NK-92 treated with Interleukin-12 subunit alpha and Interleukin-12 subunit beta, amount 100 ng/mL, for 24 hours (cell line): ENCODE measurements at places on chromosomes 12 and 14.

DNA sequence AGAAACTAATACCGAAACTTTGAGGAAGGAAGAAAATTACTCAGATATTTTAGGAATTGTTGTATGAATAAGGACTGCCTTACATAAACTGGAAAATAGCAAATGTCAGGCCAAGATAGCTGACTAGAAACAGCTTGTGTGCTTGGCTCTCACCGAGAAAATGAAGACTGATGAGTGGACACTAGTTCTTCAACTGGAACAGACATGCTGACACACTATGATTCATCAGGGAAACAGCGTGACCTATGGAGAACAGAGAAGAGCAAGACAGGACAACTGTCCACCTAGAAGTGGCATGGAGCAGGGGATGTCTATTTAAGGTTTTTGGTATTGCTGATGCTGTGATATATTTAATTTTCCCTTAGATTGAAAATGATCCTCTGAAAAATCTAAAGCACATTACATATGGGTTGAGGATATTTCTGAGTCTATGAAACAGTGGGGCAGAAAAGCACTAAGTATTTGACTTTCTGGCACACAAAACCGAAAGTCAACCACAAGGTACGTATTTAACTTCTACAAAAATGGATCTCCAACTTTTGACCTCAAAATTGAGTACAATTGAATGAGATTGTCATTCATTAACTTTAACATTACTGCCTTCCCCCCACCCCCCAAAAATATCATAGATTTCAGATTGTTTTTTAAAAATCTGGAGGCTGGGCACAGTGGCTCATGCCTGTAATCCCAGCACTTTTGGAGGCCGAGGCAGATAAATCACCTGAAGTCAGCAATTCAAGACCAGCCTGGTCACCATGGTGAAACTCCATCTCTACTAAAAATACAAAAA lies 863.2 kb downstream of the LRFN5 start:
- DNase-seq: no peak

DNA sequence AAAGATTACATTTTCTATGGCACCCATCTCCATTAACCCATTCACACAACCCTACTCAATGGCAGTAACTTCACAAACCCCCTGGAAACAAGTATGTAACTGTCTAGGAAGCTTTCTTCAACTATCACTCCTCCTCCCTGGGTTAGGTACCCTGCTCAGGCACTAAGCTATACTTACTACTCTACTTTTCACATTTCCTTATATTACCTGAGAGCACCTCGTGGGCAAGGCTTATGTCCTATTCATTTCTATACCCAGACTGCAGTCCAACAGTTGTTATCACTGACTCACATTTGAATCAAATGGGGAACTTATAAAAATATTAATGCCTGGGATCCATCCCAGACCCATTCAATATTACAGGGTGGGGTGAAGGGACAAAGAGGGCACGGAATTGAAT lies 4.6 kb downstream of the PAWR start:
- no peak for DNase-seq

DNA sequence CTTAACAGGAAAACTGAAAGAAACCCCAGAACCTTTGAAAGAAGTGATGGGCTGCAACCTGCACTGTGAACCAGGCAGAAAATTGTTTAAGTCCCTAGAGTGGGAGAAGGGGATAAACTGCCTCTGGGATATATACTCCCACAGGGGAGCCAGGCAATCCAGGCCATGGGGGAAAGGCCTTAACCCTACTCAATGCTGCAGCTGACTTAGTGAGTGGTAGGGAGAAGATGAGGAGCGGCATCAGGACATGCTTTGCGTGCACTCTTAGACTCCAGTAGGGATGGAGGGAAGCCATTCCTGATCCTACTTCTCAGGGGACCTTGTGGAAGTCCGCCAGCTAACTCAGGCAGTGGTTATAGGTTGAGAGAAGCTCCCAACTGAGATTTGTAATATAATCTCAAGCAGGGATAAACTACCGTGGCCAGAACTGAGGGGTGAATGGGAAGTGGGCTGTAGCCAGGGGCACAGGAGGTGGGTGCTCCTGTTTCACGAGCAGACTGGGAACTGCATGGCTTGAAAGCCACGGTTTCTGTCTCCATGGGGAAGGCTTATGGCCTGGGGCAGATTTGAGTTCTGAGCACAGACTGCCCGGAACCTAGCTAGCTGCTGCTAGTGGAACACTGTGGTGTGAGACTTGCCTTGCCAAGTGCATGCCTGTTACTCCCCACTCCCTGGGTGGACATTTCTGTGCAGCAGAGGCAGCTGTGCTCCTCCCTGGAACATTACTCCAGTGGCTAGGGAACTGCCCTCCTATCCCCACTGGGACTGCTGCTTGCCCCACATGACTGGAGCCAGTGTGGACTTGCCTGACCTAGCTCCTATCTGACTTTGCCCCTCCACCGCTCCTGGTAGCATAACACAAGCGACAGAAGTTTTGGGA lies 119.2 kb upstream of the SCAF11 start:
- DNase-seq: no peak

DNA sequence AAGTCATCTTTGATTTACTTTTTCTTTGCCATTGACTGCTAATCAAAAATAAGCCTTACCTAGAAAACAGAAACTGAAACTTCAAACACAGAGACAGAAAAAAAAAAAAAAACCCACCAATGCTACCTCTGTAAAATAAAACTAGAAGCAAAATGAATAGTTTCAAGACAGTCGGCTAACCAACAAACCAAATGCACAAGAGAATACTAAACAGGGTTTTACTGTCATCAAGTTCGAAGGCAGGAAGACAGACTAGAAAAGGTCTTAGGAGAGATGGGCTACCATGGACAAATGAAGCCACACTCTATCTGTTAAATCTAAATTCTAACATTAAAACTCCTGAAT lies 59.5 kb downstream of the SEL1L start:
- DNase-seq: no peak

DNA sequence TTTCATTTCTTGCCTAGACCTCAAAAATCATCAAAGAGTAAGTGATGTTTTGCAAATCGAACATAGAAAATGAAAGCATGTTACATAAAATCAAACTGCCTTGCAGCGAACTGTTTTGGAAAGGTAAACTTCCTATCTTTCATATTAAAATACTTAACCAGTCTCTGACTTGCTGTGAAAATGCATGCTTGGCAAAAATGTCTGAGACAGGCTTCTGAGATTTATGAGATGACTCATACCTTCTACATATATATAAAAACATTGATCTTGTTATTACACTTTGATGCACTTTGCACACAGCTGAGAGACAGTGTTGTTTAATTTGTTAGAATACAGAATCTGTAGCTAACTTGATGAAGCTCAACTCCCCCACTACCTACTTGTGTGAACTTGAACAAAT lies 179.1 kb downstream of the KITLG start:
- DNase-seq: no peak

DNA sequence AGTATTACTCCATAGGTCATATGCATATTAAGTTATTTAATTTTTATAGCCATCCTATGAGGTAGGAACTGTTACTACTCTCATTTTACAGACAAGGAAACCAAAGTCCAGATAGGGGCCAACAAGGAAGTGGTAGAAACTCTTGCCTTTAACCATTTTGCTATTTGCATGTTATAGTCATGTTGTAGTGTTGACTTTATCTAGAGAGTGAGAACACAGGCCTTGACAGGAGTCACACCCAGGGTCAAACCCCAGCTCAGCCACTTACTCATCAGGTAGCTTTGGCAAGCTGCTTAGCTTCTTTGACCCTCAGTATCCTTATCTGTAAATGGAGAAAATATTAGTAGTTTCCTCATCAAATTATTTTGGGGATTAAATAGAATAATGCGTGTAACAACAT lies 156.2 kb downstream of the CAND1 start:
- no peak for DNase-seq

GRCh38 chr14:102370305-102370809 lies 7.6 kb downstream of the TECPR2 start:
- no peak for DNase-seq

DNA sequence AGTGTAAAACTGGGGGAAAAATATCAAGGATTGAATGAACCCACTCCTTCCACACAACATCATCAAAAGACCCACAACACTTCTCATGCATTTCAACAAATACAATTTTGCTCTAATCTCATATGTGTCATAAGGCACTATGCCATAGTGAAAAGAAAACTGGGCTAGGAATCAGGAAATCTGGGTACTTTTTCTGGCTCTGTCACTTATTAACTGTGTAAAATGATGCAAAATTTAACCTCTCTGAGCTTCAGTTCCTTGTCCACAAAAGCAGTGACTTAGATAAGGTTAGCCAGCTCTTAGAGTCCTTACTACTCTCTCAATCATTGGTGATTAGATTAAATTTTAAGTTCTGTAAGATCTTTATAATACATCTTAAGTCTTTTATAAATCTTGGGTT lies 250.5 kb upstream of the SOX5 start:
- DNase-seq: no peak

- DNase-seq: no peak
Observed at GRCh38 chr14:101927859-101928258, 36.5 kb upstream of the DYNC1H1 start.

DNA sequence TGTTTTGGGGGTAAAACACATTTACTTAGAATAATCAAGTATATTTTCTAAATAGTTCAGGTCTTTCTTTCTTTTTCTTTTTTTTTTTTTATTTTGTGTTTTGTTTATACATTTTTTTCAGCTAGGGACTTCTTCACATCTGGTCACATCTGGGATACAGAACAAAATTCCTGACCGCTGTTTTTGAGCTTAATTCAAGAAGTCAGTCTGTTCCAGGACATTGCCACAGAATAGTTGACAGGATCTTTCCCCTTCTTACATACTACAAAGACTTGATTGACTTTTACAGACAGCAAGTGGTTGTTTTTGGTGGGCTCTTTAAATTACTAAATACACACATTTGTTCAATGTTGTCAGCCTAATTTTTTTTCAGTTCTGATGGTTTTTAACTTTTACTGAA lies 41.8 kb upstream of the DCN start:
- DNase-seq: no peak

- DNase-seq: no peak
Observed at GRCh38 chr14:59870277-59871165, at the start of gene RTN1. TSS of gene RTN1 (minus strand) at chr14:59870776. CDS start at chr14:59870630, 146 bp downstream.

- peak; percentile 29 for DNase-seq
Observed at GRCh38 chr12:9363145-9363544, 154.9 kb upstream of the PZP start.

GRCh38 chr14:93089521-93090269 lies 26.0 kb downstream of the ITPK1 start:
- DNase-seq: no peak

- no peak for DNase-seq
Observed at GRCh38 chr14:39912192-39913100, 480.2 kb upstream of the FBXO33 start.

- no peak for DNase-seq
Observed at GRCh38 chr14:104093366-104094055, 8.0 kb downstream of the ASPG start.

GRCh38 chr12:12722435-12723148 lies 5.4 kb downstream of the CDKN1B start:
- no peak for DNase-seq

DNA sequence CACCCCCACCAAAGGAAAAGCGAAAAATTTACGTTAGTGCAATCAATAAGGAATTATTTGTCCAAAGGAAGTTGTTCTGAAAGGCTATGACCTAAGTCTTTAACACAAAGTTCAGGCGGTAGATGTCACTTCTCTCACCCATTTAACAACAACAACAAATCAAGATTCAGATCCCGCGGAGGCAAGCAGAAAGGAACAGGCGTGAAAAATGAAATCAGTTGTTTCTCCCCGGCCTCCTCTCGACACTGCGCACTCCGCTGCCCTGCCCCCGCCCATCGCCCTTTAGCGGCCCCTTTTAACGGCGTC lies 1.4 kb downstream of the DENND5B start:
- DNase-seq: no peak

- no peak for DNase-seq
Observed at GRCh38 chr12:93403988-93404803, 26.5 kb downstream of the NUDT4 start.
